NCI-H2227 treated with DMSO at 0.1 percent for 48 hours (cell line): ENCODE measurements at places on chromosomes 5 and 9.

DNA sequence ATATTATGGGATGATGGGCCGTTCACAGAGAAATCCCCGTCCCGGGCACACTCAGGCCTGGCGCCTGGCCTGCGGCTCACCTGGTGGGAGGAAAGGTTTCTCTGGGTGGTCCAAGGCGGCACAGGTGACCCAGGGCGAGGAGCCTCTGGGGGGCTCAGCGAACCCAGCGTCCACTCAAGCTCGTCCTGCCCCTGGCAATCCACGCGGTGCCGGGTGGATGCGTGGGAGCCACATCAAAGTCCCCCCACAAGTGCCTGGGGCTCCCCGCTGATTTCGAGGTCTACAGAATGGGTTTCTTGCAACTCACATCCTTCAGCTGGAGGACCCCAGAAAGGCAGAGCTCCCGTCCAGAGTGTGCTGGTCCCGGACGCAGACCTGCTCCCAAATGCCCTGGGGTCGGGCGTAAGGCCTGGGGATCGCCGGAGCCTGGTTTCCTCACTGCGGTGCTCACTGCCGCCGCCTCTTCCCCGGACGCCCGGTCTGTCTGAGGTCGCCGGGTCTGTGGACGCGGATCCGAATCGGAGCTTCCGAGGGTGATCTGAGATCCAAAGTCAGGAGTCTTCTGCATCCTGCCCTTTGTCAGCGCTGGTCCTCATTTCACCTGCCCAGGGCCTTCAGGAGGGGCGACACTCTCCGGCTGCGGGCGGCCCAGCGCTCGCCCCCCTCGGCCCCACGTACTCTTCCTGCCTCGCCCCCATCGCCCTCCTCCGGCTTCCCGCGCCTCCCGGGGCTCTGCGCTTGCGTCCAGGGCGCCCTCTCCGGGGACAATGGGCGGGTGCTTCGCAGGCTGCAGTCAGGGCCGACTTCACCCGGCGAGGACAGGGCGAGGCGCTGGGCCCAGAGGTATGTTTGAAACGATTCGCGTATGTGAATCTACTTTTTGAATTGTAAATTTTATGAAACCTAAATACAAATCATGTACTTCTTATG, 20.0 kb upstream of the RUFY1 start:
- no peak for DNase-seq

GRCh38 chr9:110443146-110443865, 105.6 kb upstream of the TXNDC8 start:
- DNase-seq = no peak

DNA sequence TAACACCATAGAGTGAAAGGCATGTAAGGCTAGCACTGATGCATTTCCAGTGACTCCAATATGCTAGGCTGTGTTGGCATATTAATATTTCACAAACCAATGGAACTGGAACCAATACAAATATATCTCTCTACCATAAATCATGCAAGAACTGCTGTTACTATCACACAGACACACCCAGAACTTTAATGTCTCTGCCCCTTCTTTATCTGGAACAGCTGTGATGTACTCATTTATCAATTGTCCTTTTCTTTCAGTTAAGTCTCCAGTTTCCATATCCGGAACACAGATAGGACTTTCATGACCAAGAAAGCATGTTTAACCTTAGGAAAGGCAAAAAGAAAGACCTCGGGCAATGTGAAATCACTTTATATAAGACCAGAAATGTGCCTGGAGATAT, 70.3 kb downstream of the SPTLC1 start:
- no peak for DNase-seq

DNA sequence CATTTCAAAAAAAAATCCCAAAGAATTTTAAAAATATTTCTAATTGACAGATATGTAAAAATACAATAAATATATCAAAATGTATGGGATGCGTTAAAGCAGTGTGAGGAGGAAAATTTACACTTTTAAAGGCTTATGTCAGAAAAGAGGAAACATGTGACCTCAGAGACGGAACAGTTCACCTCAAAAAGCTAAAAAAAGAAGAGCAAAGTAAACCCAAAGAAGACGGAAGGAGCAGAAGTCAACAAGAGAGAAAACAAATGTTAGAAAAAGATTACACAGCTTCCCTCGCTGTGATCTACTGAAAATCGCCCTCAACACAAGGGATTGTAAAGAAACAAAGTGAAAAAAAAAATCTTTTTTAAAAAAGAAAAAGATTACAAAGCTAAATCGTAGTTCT, 186.9 kb downstream of the AUH start:
- no peak for DNase-seq

GRCh38 chr5:14440582-14441431, 140.8 kb upstream of the OTULINL start:
- DNase-seq = peak; percentile 69

DNA sequence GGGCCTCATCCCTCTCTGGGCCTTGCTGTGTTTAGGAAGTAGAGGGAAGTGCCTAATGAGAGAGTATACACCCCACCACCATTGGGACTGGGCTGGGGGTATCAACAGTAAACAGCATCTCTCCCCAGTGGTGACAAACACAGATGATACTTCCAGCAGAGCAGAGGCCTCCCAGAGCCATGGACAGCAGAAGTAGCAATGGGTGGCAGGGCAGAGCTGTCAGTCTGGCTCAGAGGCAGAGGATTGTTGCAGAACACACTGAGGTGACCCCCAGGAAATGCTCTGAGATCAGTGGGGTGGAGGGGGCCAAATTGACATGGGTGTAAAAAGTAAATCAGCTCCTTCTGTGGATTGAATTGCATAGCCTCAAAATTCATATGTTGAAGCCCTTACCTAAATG, 12.1 kb upstream of the P4HA2 start:
- no peak for DNase-seq

- DNase-seq = no peak
These were observed 141.1 kb downstream of the ENC1 start for GRCh38 chr5:74499256-74500050.

DNA sequence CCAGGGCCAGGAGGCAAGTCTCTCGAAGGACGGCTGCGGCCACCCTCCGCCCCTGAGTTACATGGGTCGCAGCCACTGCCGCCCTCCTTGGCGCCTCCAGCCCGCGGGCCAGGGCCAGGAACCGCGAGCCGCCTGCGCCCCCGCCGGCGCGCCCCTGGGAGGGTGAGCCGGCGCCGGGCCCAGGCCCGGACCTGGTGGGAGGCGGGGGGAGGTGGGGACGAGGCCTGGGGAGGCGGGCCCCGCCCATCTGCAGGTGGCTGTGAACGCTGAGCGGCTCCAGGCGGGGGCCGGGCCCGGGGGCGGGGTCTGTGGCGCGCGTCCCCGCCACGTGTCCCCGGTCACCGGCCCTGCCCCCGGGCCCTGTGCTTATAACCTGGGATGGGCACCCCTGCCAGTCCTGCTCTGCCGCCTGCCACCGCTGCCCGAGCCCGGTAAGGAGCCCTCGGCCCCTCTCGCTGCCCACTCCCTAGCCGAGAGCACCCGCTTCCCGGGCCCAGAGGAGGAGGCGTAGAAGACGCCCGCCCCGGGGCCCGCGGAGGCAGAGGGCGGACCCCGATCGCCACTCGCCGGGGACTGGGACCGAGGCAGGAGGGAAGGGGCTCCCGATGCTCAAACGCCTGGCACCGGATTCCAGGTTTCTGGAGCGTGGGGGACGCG, at the start of gene ASS1:
Gene ASS1 (plus strand): TSS at position 397 of the 657 bp plus-strand sequence. CDS start 7,268 bp downstream, outside the sequence.
- DNase-seq = peak; percentile 36

DNA sequence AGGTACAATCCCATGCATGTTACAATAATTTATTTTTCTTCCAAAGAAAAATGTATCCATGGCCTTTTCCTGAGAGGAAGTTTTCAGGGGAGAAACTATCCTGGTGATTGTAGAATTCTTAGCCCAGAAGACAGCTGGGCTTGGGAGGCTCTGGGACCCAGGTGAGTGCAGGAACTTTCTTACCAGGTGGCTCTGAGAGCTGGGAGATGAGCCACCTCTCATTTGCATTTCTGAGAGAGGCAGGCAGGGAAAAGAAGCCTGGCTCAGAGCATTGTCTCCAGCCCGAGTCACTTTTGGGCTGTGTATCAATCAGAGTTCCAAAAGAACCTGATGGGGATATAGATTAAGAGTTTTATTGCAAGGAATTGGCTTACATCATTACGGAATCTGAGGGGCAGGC, 52.7 kb downstream of the ALG2 start:
- DNase-seq = no peak

DNA sequence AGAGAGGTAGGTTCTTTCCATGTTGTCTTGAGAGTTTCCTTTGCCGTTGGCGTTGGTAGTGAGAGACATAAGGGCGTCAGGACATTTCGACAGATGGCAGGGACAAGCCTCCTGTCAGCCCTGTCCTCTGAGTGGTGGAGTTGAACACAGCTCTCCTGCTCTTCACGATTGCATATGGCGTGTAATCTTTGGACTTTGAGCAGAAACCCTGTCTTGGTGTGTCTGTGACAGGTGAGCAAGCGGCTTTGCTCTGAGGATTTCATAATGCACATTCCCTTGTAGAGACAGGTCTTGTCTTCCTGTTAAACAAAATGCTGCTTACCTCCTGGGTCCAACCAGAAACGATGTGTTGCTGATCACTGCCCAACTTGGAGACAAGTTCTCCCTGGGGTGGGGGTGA, 146.5 kb downstream of the NXNL2 start:
- no peak for DNase-seq

DNA sequence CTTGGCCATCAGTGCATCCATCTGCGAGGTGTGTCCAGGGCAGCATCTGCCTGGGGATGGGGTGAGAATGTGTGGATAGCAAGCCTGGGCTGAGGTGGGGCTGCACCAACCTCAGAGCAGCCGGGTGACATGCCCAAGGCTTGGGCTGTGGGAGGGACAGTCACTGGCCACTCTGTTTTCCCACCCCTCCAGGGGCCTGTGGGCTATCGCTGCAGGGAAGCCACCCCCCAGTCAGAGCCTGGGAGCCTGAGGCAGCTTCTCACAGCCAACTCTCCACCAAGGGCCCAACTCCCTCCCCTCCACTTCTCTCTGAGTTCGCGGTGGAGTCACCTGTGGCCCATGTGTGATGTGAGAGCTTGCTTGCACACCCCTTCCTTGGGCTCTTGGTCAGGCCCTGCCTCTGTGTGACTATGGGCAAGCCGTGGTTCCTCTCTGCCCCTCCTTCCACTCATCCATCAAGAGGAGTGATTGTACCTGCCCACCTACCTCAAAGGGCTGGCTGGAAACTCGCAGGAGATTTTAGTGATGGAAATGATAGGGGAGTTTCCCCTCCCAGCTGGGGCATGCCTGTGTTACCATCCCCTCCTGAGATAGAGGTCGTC, 54.8 kb downstream of the DAB2IP start:
- DNase-seq = no peak

GRCh38 chr9:112035166-112035826, 138.7 kb downstream of the UGCG start:
- no peak for DNase-seq

GRCh38 chr5:168513861-168514428, 15.2 kb upstream of the FBLL1 start:
- no peak for DNase-seq

DNA sequence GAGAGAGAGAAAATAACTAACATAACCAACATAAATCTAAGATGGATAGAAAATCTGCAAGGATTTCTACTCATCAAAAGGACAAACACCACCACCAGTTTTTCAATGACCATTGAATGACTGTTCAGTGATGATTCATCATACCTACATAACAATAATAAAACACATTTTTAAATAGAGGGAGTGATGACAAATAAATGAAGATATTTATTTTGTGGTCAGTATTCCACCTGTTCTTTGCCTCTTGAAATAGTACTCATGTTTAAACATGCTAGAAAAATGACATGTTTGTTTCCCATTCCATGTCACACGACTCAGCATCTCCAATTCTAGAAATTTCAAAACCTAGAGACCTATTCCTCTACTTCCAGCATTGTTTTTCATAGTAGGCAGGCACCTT, 34.6 kb upstream of the ADAMTS16 start:
- no peak for DNase-seq

- no peak for DNase-seq
These were observed 101.9 kb upstream of the COL5A1 start for GRCh38 chr9:134539586-134540194.

- no peak for DNase-seq
These were observed 114.2 kb downstream of the GOLPH3 start for GRCh38 chr5:32059761-32060530.

DNA sequence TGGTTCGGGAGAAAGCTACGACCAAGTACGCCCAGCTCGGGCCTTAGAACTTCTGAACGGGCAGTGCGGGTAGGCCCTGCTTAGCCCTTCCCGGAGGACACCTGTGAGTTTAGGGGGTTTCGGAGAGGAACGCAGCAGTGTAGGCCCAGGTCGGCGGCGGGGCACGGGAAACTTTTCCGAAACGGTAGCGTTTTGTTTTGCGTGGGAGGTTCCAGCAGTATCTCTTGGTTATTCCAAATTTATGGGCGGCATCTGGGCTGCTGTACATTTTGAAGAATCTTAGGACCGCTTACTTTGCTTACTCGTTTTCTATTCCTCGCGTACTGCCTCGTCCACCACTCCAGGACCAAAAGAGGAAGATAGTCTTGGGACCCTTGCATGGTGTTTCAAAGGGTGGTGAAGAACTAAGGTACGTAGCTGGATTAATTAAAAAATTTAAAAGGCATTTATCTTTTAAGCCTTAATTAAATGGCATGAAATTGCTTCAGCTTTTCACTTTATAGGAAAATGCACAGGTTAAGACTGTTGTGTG, 492 bp downstream of the TENT2 start:
- no peak for DNase-seq

- peak; percentile 83 for DNase-seq
These were observed 107.5 kb upstream of the TLR4 start for GRCh38 chr9:117596678-117597077.

- peak; percentile 74 for DNase-seq
These were observed 20.0 kb downstream of the APC start for GRCh38 chr5:112757468-112758208.

DNA sequence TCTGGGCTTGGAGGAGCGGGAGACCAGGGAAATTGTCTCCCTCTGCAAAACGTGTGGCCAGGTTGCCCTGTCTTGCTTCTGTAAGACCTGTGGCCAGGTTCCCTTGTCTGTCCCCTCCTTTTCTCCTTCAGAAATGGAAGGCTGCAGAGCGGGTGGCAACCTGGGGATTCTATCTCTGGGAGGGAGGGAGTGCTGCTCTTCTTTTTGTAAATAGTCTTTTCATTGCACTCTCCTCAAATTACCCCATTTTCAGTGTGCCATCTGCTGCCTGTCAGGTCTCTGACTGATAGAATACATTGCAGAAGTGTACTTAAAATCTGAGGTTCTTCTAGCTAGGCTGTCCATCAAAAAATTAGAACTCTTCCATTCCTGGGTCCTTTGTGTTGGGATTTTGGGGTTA, 126.0 kb downstream of the GABRB2 start:
- DNase-seq = no peak

- DNase-seq = no peak
These were observed 223.3 kb downstream of the MEF2C start for GRCh38 chr5:88659529-88660263.

- DNase-seq = no peak
These were observed 148.5 kb upstream of the TYRP1 start for GRCh38 chr9:12544700-12545099.

DNA sequence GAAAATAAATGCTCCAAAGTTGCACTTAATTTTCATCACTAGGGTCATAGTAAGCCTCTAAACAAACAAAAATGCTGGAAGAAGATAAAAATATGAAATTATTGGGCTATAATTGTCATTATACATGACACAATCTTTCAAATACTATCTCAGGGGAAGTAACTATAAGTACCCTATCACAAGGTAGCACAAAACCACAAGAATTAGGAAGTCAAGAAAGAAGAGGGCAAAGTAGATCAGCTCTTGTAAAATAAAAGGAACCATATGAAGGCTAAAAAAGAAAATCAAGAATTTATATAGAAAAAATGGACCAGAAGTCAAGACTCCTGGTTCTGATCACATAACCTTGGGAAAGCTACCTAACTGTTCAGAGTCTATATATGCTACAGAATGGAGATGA, 48.1 kb downstream of the DIAPH1 start:
- DNase-seq = no peak

GRCh38 chr5:141492168-141492885, 3.4 kb downstream of the PCDHGC5 start:
- DNase-seq = no peak
